Activated naive CD8-positive, alpha-beta T cell treated with anti-CD3 and anti-CD28 coated beads, Interleukin-2, amount 10 ng/mL, durations not matched to agents 7 days and 5 days (primary cell): ENCODE measurements at places on chromosomes 11 and 22.
A peak's percentile ranks its signal among the peaks of the same experiment; 100 is the strongest.

GRCh38 chr22:47084226-47084625 is 321.8 kb downstream of the TBC1D22A start:
- DNase-seq = no peak

GRCh38 chr22:48070760-48071159 is 1308.3 kb downstream of the TBC1D22A start:
- no peak for DNase-seq

- no peak for DNase-seq
Measured at GRCh38 chr22:24310969-24311368, 40.3 kb downstream of the SPECC1L start.

DNA sequence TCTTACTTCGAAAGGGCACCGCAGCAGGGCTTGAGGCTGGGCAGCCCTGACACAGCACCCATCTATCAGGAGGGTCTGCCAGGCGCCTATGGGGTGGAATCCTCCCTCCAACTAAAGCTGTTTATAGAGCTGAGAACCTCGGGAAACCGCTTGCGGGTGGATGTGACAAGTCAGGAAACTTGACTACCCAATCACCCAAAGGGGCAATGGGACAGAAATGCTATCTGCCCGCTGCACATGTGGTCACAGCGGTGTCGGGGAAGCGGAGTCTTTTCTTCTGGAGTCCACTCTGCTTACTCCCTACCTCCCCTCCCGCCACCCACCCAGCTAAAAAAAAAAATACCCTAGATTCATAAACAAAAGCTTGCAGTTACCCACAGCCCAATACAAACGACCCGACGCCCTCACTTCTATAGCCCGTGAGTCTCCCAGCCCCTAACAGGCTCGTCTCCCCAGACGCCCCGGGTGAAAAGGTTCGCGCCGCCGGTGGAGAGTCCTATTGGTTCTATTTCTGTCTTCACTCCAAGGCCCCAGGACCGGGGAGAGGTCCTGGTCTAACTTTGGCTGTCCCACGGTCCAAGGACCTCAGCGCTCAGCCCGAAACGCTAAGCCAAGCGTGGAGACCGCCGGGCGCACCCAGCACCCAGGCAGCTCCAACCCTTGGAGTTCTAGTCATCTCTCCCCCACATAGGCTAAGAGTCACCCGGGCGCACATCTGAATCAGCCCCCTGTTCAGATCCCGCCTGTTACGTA is 1.4 kb downstream of the TRPC6 start:
- no peak for DNase-seq

DNA sequence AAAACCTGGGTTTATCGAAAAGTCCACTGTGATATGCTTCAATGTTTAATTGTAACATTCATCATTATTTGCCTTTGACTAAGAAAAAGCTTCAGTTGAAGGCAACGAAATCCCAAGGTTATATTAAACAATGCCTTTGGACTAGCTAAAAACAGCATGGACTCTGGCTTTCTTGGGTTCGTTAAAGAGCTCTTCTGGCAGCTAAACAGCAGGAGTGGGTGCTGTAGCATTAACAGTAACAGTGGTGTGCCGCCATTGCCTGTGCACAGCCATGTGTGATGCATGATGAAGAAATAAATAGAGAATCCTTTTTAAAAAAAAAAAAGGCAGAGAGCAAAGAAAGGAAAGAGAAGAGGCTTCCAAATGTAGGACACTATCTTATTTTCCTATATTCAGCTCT is 406.6 kb upstream of the FAT3 start:
- DNase-seq = no peak

- DNase-seq = no peak
Measured at GRCh38 chr11:95536047-95536690, 253.4 kb downstream of the FAM76B start.

GRCh38 chr22:29482726-29483125 is 2.7 kb downstream of the NEFH start:
- no peak for DNase-seq

DNA sequence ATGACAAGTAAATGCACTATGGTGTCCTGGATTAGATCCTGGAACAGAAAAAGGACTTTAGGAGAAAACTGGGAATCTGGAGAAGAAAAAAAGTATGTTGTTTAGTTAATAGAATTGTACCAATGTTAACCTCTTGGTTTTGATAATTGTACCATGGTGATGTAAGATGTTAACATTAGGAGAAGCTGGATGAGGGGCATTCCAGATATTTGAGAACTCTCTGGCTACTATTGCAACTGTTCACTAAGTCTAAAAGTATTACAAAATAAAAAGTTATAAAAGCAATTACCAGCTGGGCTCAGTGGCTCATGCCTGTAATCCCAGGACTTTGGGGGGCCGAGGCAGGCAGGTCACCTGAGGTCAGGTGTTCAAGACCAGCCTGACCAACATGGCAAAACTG is 66.5 kb downstream of the EXT2 start:
- DNase-seq = no peak

DNA sequence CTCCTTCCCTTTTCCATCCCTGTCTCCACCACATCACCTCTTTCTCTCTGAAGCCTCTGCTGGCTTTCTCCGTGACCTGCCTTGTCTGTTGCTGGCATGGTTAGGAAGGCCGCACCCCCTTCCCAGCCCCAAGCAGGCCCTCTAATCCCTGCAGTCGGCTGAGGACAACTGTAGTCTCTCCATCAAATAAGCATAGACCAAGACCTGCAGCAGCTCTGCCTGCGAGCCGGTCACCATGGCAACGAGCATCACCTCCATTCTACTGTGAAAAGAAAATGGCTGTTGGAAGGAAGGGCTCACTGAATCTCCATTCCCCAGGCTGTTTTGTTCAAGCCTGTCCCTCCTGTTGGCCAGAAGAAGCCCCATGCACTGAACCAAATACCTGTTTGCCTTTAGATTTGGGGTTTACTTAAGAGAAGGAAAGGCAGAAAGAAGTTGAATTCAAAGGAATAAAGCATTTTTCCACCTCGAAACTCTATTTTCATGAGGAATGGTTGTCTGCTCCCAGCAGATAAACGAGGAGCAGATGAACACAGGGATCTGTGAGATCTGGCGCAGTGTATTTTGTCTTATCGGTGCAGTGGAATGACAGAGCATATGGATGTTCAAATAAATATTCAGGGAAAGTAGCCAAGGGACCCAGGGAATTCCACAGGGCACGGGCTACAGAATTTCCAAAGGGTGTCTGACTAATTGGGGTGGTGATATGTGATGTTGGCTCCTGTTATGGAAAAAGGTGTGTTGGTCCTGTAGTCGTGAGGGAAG is 113.1 kb upstream of the TTC12 start:
- no peak for DNase-seq

DNA sequence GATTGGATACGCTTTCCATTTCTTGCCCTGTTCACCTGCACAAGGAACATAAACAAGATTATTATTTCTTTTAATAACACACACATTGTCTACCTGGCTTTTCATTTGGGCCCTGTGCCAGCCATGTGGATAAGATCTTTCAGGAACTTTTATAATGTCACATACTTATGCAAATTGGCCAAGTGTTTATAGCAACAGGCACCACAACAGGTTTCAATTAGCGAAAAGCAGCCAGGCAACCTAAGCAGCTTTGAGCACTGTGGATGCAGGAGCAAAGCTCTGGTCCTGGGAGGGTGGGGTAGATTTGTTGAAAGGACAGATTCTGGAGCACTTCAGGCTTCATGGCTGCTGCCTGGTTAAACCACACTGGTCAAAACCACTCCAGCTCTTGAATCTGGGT is 217.4 kb downstream of the BARX2 start:
- DNase-seq = no peak

GRCh38 chr22:41687901-41688364 is 734 bp downstream of the SNU13 start:
- DNase-seq = peak; percentile 48

GRCh38 chr22:40572976-40573375 is 63.5 kb downstream of the MRTFA start:
- no peak for DNase-seq

DNA sequence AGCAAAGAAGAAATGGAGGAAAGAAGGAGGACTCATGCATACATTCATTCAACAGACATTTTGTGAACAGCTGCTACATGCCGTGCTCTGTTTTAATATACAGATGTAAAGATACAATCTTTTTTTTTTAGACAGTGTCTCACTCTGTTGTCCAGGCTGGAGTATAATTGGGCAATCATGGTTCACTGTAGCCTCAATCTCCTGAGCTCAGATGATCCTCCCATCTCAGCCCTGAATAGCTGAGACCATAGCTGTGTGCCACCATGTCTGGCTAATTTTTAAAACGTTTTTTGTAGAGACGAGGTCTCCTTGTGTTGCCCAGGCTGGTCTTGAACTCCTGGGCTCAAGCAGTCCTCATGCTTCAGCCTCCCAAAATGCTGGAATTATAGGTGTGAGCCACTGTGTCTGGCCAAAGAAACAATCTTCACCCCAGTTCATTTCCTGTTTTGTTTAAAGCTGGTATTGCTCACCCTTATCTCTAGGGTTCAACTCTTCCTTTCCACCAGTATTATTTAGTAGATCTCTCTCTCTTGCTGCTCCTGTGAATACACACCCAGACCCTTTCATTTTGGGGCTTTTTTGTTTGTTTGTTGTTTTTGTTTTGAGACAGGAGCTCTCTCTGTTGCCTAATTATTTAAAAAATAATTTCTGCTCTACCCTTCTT is 69.8 kb downstream of the RNF169 start:
- no peak for DNase-seq

- DNase-seq = peak; percentile 52
Measured at GRCh38 chr11:68328374-68329091, 16.1 kb downstream of the LRP5 start.

DNA sequence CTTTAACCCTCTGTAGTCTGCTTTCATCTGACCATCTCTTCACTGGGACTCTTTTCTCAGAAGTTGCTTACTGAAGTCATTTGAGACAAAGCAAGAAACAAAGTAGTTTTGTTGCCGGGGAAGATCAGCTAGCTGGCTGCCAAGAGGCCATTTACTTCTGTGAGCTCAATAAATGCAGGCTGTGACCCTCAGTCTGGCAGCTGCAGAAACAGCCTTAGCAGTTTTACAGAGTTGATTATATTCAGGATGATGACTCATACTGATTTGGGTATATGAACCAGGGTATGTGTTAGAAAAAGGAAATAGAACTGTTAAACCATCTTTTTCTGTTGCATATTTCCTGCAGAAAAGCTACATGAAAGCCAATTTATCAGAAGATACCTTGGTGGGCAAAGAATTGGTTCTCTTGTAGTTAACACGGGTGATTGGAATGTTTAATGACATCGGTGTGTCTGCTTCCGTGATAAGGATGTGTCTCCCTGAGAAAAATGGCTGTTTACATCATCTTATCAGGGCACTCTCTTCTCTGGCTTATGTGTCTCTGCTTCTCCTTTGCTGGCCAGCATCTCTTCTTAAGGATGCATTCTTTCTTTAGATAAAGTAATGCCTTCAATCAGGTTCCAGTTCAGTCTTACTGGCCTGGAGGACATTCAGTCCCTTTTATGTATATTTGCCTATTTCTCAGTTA is 18.5 kb downstream of the FIBIN start:
- DNase-seq = no peak

GRCh38 chr22:39254789-39255298 is 10.1 kb upstream of the PDGFB start:
- peak; percentile 64 for DNase-seq

DNA sequence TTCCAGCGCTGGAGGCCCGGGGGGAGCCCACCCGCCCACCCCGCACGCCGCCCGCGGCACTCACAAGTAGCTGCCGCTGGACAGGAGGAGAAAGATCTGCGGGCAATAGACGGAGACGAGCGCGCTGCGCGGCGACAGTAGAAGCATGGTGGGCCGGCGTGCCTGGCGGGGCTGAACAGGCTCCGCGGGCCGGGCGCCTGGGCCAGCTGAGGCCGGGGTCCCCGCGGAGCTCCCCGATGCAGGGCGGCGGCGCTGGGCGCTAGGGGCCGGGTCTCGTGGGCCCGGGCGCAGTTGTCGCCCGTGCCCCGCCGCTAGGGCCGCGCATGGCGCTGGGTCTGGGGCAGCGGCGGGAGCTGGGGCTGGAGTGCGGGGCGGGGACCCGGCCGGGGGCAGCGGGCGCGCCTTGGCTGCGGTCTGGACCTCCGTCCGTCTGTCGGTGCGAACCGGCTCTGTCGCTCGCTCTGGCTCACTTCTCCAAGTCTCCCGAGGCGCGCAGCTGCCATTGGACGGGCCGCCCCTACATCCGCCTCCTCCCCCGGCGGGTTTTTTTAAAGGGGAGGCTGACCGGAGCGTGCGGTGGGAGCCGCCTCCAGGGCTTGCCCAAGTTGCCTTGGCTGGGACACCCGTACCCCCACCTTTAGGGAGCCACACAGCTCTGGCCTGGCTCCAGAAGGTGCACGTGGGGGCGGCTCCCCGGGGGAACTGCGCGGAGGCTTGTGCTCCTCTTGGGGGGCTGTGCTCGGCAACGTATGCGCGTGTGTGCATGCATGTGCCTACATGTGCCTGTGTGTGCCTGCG is 4.7 kb downstream of the WNT7B start:
- no peak for DNase-seq

DNA sequence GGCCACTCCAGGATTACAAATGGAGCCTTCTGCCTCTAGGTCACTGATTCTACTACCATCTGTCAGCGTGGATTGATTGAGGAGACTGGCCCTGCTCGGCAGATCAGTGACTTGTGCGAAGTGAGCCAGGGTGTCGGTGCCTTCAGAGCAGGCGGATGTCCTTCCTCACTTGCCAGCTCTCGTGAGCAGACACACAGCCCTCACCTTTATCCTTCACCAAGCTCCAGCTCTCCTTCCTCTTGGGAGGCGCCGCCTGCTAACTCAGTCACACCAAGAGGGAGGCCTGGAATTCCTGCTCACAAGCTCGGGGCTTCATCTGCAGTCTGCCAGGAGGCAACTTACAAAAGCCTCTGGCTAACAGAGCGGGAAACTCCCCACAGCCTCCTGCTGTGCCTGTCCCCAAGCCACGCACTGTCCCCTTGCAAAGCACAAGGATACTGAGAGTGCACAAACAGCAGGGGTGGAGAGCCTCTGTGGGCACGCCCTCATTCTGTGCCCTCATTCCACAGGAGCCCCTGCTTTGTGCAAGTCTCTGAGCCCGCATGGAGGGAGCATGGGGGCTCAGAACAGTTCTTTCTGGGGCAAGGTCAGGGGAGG is 3.5 kb upstream of the TCF20 start:
- DNase-seq = no peak

- DNase-seq = no peak
Measured at GRCh38 chr11:128226106-128226716, 361.1 kb downstream of the ETS1 start.

DNA sequence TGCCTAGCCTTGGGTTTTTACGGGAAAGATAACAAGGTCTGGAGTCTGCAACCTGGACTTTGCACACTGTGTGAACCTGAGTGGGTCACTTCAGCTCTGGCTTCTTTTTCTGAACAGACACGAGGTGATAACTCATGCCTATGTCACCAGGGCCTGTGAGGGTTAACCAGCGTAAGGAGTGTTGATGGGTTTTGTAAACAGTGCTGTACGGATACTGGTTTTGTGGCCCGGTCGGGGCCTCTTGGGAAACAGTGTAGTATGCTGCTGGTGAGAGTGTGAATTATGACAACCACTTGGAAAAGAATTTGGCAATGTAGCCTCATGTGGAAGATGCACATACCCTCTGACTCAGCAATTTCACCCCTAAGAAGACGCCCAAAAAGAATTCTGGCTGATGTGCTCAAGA is 266.8 kb downstream of the MN1 start:
- no peak for DNase-seq
